Hematopoietic multipotent progenitor cell treated with erythropoietin and hydrocortisone succinate and interleukin-3 and kit ligand, for 4 days (in vitro differentiated cells): ENCODE measurements at places on chromosomes 7 and 10.

GRCh38 chr7:17333221-17333620 lies 34.8 kb downstream of the AHR start:
- no peak for DNase-seq

- DNase-seq, result no peak
Measured at GRCh38 chr7:137258552-137258951, 85.0 kb downstream of the PTN start.

GRCh38 chr7:116417593-116418345 lies 81.8 kb upstream of the CAV2 start:
- DNase-seq, result peak; percentile 49

GRCh38 chr7:50282813-50283605 lies 21.5 kb upstream of the IKZF1 start:
- no peak for DNase-seq

DNA sequence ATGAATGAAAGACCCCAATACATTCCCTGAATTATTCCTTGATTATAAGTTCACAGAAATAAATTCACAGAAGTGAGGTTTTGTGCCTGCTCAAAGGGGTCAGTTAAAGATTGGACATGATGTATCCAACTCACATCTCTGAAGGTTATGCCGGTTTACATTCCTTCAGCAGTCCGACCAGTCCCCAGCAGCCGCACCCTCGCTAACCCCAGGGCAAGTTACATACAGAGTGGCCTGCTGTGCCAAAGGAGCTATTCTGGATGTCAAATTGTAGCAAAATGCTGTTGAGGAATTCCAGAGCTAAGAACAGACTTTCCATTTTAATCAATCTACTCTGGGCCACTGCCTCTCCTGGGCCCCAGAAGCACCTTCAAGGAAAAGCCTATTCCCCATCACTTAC lies 20.3 kb downstream of the PSAP start:
- DNase-seq, result no peak

DNA sequence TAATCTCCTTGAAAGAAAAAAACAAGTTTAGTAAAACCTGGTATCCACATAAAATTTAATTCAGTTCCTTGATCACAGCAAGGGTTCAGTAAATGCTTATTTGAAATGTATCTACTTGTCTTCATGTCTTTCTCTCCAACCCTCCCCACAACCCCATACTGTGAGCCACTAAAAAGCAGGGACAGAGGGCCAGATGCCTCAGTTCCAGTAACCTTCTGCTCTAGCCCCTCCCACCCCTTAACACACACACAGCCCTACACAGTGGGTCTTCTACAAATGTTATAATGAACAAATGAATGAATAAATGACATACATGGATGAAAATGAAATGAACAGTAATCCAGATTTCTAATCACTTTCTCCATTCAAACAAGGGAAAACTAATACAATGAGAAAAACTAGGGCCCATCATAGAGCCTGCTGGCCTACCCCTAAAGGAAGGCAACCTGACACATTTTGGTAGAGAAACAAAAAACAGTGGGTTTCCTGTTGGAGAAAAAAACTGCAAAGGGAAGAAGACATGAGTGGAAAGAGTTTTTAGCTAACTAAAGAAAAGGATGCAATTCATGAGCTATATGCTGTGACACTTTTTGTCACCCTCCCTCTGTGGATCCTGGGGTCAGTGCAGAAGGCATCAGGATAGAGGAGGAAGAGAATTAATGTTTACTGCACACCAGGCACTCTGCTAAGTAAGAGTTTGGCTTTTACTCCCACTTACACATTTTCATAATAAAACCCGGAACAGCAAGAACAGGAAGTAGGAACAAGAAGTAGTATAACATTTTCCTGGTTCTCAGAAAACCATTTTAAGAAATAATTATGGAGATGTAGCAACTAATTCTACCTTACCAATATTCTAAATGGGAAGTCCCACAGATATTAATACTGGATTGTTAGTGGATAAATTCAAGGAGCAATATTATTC lies 38.1 kb downstream of the ELMO1 start:
- no peak for DNase-seq
